Mucosa of descending colon (tissue), 3 donors: ENCODE measurements at places on chromosomes 5 and 9.
A peak's percentile ranks its signal among the peaks of the same experiment; 100 is the strongest.

DNA sequence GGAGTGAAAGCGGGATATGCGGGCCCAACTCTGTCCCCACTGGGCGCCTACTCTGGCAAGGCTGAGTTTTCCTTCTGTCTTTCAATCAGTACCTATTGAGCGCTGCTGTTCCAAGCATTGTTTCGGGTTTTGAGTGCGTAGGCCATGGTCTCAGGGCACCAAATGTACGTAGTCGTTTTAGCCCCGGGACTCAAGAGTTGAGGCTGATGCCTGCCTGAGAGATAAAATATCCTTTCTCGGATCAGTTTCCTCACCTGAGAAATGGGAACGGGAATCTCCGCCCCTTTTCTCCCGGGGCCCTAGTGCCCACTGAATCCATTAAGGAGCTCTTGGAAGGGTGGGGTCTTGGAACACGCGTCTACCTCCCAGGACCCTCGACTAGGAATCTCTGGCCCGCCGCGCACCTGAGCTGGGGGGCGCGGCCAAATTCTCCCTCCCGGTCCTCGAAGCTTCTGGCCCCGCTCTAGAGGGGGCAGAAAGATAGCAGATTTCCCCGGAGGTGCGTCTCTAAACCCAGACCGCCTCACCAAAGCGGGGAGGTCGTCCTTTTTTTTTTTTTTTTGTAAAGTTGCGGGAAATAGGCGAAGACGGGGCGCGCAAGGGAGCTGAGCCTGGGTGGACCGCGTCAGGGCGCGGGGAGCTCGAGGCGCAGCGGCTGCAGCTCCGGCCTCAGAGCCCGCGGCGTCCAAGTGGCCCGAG lies 494 bp upstream of the CXXC5 start:
- DNase-seq = no peak

DNA sequence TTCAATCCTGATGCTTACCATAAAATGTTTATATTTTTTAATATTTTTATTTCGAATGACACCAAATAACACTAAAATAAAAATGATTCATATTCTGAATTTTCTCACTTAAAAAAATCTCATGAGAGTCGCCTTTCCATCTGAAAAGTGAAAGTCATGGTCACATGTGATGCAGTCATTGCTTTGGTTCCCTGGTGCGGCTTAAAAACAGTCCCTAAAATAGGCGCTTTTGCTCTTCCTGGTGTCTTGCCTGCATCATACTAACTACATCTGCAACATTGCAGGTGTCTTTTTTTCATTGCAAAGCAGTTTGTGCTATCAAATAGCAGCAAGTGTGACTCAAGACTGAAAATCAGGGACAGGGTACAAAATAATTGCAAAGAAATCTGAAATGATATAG lies 185.2 kb upstream of the NREP start:
- no peak for DNase-seq

DNA sequence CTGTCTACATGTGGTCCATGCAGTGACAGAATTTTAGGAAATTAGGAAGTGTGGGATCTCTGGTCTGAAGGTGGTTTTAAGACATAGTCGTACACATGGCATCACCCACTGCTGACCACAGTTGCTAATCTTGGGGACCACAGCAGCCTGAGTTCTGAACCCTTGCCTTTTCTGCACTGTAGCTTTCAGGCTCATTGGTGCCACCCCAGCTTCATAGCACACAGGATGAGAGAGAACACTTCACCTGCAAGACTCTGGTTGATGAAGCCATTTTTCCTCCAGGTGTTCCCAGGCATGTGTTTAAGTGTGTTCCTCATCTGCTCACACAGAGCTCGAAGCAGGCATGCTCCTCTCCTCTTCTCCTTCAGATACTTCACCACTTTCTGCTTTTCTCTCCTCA lies 68.2 kb upstream of the S1PR3 start:
- no peak for DNase-seq

- DNase-seq = no peak
Measured at GRCh38 chr5:5198135-5198534, 58.0 kb downstream of the ADAMTS16 start.

DNA sequence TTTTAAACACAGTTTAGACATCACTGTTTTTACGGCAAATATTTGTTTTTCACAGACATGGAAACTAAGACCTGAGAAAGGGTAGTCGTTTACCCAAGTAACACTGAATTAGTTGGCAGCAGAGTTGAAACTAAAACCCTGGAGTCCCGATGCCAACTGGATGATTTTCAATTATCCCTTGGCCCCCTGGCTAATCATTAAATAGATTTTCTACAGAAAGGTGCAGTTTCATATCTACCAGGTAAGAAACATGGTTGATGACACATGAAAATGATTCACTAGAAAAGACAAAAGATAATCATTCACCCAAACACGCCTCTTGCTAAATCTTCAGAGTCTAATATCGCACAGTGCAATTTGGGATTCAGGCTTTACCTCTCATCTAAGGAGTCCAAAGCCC lies 136.9 kb downstream of the SEMA5A start:
- no peak for DNase-seq

DNA sequence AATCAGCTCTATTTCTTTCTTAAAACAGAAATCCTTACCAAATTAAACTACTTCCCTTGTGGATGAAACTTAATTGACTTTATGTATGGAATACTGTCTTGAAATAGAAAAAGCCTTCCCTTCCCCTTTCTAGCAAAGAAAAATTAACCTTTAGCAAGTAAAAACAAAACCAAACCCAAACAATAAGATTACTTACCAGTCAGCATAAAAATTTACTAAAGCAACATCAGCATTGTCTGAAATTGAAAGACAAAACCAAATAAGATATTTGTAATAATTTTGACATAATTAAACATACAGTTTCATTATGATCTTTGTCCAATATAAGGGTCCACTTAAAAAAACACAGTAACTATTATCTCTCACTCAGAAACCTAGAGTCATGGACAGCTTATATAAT lies 41.2 kb downstream of the ERP44 start:
- DNase-seq = no peak

- DNase-seq = no peak
Measured at GRCh38 chr9:130616451-130616850, 37.1 kb downstream of the FUBP3 start.

GRCh38 chr9:116767219-116767618 lies 80.1 kb downstream of the TRIM32 start:
- no peak for DNase-seq

DNA sequence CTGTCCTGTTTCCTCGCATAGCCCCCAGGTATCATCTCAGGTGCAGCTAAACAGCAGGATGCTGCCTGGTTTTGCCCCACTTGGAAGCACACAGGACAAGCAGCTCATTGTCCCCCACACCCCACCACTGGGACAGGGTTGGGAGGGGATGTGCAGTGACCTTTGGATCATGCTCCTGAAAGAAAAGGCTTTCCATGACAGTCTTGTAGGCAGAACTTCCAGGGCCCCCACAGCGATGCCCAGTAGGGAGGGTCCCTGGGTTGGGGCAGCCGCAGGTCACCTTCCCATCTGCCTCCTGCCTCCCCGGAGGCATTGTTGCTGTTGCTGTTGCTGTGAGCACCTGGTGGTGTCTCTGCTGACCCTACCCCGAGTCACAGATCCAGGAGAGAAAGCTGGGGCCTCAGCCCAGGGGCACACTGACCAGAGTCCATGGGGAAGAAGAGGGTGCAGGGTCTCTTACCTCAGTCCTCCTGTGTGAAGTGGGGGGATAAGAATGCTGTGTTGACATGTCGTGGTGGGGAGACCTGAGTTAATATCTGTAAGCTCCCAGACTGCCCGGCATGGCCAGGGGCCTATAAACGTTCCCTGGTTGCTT lies 8.5 kb downstream of the CEP72 start:
- no peak for DNase-seq

DNA sequence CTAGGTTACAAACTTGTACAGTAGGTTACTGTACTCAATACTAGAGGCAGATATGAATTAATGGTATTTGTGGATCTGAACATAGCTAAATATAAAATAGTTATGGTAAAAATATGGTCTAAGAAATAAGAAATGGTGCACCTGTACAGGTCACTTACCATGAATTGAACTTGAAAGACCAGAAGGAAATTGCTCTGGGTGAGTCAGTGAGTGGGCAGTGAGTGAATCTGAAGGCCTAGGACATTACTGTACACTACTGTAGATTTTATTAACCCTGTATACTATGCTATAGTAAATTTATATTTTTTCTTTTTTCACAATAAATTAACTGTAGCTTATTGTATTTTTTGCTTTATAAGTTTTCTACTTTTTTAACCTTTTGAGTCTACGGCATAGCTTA lies 1020.4 kb downstream of the CDH18 start:
- DNase-seq = no peak

DNA sequence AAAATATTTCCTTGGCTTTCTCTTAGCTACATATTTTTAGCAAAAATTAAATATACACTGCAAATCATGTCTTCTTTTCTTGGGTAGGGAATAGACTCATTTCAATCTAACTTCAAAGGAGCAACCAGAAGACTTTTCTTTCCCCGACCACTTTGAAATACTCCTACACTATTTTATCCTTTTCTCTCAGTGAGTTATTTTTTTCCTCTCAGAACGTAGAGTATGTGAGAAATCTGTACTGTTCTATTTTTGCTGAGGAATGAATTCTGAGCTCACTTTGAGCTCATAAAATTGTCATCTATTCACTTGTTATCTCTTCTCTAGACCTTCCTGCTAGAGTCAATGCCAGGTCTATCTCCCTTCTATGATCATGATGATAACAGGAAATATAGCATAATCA lies 22.2 kb upstream of the DAPK1 start:
- no peak for DNase-seq

DNA sequence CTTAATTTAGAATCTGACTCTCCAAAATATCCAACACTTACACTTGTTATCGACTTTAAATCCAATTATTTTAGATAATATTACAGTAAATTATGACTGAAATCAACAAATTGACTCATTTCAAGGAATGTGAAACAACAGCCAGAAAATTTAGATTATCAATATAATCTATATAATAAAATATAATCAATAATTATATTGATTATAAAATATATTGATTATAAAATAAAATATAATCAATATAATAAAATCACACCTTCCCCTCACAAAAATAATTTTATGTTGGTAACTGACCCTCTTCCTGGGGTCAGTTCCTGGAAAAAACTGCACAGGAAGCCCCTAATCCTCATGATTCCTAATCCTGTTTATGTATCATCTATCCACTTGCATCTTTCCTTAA lies 91.1 kb downstream of the CEMIP2 start:
- no peak for DNase-seq

GRCh38 chr5:120567921-120568320 lies 103.8 kb downstream of the PRR16 start:
- DNase-seq = no peak

DNA sequence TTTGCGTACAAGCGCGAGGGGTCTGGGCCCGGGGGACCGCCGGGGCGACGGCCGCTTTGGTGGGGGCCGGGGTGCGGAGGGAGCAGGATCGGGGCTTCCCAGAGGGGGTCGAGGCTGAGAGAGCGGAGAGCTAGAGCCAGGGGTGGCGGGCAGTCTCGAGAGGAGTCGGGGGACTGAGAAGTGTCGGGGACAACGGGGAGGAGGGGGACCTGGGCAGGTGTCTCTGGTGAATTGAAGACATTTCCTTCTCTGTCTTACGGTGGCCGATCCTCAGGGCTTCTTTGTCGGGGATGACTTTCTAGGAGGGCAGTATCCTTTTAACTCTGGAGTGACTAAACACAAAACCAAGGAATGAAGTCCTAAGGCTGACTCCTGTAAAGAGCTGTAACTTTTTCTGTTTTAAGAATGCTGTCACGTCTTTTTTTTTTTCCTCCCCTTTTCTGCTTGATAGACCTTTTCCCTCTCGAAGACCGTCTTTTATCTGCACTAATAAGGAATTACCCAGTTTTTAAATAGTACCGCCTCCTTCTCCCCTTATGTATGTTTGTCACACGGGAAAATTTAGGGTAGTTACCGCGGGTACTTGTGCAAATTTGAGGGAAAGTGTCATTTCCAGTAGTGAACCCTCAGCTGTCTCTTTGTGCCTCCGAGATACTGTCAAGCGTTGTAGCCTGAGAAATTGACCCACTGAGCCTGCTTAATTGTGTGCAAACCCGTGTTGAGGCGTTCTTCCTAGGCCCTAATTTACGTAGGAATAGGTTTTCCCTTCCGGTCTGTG lies 822 bp downstream of the DENND4C start:
- DNase-seq = peak; percentile 70

DNA sequence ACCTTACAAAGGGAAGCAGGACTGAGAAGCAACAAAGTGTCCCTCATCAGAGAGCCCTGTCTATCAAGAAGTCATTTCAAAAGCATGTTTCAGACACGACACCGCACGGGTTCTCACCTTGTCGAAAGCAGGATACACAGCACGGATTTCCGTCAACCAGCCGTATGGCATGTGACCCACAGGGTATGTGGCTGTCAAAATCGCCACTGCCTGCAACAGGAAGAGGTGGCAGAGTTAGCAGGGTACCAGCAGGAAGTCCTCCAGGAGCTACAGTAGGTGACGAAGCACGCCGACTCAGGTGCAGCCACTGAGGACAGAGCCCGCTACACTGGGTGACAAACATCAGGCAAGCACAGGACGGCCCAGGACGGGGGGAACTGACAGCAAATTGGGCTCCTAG lies 81.2 kb downstream of the OTULIN start:
- no peak for DNase-seq

DNA sequence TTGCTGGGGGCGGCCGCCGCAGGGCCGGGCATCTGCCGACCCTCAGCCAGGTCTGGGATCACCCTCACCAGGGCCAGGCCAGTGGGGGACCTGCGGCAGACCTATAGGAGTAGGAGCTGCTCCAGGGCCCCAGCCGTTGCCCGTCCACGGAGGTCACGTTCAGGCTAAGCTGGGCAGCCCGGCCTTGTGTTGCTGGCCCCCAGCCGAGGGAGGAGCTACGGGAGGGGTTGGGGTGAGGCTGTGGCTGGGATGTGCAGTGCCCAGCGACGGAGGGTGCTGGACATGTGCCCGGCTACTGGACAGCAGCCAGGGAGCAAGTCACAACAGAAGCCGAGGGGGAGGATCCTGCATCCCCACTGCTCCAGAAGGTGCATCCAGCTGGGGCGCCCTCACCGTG lies 39.6 kb upstream of the SLC6A19 start:
- peak; percentile 56 for DNase-seq

DNA sequence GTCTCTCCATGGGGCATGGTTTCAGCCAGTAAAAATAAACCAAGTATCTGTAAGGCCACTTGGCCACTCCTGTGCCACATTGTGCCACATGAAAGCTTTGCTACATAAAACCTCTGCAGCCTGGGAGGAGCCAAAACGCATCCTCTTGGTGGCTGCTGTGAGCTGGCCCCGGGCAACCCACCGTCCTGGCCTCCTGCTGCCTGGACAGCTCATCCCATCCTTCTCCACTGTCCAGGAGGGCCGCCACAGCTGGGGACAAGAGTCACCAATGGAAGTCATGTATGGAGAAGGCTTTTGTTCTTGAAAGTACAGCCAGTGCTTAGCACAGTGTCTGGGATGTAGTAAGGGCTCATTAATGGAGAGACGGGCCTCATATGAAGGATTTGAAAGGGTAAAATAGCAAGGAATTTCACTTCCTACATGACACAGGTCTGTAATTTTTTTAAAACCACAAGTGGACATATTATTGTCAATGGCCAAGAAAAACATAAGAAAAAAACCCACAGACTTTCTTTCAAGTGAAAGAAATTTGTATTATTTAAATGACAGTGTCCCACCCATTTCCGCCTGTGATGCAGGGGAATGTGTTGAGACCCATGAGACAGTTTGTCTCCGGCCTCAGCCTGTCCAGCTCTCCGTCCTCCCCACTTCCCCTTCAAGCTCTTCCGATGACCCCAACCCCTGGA lies 6.6 kb downstream of the PTGES start:
- no peak for DNase-seq
